ENCODE measurements at places on chromosomes 4 and X.

DNA sequence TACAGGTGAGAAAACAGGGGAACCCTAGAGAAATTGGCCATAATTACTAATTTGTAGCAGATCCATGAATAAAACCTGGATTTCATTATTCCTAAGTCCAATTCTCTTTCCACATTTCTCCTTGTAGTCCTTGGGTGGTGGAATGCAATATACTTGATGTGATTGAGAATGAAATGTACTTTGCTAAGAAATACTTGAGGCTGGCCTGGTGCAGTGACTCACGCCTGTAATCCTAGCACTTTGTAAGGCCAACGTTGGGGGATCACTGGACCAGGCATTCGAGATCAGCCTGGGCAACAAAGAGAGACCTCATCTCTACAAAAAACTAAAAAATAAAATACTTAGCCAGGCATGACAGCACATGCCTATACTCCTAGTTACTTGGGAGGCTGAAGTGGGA lies 15.9 kb downstream of the TMEM184C start:
- DNase-seq, result no peak

- DNase-seq, result no peak
Measured at GRCh38 chrX:118968031-118968430, 6.4 kb upstream of the LONRF3 start.

- DNase-seq, result no peak
Measured at GRCh38 chrX:19595043-19595677, 79.9 kb upstream of the MAP3K15 start.

DNA sequence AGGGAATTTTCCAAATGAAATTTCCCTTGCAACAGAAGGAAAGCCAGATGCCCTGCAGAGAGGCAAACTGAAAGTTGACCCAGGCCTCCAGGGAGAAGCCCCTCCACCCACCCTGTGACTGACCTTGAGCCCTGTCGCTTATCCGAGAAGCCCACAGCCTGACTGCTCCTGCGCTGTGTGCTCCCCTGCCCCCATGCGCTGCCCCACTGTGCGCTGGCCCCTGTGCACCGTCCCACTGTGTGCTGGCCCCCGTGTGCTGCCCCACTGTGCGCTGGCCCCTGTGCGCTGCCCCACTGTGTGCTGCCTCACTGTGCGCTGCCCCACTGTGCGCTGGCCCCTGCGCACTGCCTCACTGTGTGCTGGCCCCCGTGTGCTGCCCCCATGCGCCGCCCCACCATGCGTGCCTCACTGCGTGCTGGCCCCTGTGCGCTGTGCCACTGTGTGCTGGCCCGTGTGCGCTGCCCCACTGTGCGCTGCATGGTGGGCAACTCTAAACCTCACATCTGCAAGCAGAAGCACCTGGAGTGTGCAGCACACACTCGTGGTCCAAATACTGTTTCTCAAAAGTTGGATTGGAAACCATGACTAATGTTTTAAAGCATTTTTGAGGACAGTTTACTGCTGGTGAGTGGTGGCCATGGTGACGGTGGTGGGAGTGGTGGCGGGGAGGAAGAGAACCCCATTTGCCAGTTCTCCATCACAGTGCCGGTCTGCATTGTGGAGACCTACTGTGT lies 8.3 kb upstream of the GRPEL1 start:
- DNase-seq, result no peak
